Suppressor macrophage (primary cell): ENCODE measurements at places on chromosomes 16 and 17.
A peak's percentile ranks its signal among the peaks of the same experiment; 100 is the strongest.

GRCh38 chr16:75566758-75567255 lies 628 bp downstream of the GABARAPL2 start:
- DNase-seq, result no peak

GRCh38 chr17:81131486-81132196 lies 33.7 kb upstream of the PVALEF start:
- DNase-seq, result no peak

- no peak for DNase-seq
Measured at GRCh38 chr17:64256913-64257807, 5.9 kb downstream of the TEX2 start.

DNA sequence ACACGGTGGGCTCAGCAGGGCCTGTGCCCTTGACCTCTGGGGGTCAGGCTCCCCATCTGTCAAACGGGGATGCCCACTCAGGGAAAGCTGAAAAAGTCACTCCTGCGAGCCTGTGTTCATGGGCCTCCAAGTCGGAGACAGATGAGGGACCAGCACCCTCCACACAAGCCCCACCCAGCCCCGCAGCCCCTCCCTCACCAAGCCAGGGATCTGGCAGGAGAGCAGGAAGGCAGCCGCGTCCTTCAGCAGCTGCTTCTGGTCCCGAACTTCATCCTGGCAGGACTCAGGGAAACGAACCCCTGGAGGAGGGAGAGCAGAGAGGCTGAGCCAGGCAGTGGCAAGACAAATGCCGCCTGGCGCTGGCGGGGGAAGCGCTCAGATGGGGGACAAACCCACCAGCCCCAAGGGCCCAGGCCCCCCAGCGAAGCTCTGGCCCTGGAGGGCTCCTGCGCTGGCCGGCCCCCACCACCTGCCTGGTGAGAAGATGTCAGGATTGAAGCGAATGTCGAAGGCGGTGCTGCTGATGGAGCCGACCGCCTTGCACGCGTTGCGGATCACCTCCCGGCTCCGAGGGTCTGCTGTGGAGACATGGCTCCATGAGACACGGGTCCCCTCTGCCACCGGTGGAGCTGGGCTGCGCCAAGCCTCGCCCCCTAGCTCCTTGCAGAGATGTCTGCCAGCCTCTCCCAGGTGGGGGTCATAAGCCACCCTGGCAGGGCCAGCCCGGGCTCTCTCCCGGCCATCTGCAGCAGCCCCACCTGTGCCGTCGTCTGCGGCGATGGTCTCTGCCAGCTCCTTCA lies 15.4 kb downstream of the CLUH start:
- DNase-seq, result no peak

DNA sequence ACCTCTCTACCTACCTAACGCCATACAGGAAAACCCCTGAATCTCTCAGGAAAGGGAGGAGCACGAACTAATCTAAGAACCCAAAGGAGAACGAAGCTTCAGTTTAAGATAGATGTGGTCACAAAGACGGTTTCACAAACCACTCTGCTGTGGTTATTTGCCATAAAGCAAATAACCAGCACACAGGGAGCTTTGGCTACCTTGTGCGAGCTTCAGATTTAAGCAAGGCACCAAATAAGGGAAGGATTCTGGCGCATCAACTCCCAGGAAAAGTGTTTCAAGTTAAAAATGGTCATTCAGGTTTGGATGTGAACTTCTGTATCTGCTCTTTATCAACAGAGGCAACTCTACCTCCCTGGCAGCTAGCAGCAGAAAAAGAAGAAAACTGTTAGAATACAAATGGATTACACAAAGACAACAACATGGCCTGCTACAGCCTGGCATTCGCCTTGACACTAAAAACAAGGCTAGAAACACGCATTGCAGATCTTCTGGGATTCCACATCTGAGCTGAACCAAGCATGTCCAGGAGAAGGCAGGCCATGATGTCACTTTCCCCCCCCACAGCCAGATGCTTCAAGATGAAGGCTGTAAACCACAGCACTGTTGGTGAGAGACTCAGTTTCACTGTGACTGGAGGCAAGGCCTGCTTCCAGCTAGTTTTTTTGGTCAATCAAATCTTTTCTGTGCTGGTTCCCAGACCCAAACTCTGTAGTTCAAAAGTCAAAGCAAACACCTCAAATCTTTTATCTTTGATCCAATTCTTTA lies 43.6 kb downstream of the SMG6 start:
- no peak for DNase-seq

GRCh38 chr16:19589771-19590302 lies 34.3 kb downstream of the VPS35L start:
- DNase-seq, result peak; percentile 16

DNA sequence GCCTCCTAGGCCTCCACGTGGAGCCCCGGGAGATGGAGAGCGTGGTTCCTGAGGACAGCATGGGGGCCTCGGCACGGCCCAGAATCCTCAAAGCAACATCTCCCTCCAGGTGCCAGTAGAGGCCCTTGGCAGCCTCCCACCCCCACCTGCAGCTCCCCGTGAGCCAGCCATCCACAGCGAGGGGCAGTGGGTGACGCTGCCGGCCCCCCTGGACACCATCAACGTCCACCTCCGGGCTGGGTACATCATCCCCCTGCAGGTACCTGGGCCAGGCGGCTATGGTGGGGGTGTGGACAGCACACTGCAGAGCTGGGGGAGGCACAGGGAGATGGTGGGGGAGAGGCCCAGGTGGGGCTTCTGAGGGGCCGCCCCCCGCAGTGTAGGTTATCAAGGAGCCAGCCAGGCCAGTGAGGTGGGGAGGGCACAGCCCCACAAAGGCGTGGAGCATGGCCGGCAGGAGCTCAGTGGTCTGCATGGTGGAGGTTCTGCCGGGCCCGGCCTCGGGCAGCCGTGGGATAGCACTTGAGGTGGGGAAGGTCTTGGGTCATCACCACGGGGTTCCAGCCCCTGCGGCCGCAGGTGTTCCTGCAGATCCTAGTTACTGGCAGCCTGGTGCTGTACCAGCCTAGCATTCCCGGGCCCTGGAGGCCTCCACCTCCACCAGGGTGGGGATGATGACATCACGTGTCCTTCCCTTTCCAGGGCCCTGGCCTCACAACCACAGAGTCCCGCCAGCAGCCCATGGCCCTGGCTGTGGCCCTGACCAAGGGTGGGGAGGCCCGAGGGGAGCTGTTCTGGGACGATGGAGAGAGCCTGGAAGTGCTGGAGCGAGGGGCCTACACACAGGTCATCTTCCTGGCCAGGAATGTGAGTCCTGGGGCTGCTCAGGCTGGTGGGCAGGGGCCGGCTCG lies 16.4 kb downstream of the GAA start:
- no peak for DNase-seq

GRCh38 chr17:16975277-16975651 lies 3.3 kb upstream of the TNFRSF13B start:
- no peak for DNase-seq

- no peak for DNase-seq
Measured at GRCh38 chr17:49647256-49647585, 30.7 kb downstream of the SPOP start.

GRCh38 chr16:1341495-1342420 lies 8.3 kb downstream of the BAIAP3 start:
- no peak for DNase-seq

- peak; percentile 81 for DNase-seq
Measured at GRCh38 chr17:59329176-59330052, 2.0 kb upstream of the YPEL2 start.
